ENCODE measurements at places on chromosomes 5 and 9.

- DNase-seq = no peak
These were observed 29.6 kb upstream of the ZNF782 start for GRCh38 chr9:96883922-96884321.

DNA sequence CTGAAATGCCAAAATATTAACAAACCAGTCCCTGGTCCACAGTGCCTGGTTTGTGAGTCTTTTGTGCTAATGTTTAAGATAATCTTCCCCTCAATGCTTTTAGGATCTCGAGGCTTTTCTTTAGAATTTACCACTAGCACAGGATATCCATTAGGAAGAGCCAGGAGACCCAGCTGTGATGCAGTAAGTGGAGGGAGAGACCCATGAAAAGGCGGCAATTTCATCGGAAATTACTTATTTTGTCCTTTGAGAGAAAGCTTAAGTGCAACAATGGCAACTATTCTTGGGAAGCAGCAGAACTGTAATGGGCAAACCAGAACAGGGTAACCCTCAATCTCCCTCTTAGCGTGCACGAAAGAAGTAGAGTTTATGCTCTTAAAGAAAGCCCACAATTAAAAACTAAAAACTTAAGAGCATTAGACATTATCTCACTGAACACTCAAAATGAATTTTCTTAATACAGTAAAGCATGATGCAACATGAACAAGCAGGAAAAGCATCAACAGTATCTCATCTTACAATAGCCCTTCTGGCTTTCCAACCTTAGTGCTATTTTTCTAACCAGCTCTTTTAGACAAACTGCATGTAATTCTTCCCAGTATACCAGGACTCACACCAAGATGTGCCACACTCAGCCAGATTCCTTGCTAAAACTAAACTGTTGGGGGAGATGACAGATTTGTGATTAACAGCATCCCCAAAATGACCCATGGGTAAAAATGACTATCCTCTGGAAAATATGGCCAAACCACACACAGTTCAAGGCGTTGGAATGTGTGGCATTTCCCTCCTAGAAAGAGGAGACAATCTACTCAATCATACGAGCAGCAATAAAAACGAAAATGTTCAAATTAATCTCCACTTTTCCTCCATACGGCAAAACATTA, 36.4 kb downstream of the PWWP2A start:
- DNase-seq = peak; percentile 95

GRCh38 chr9:5945112-5945511, 54.4 kb downstream of the MLANA start:
- no peak for DNase-seq

DNA sequence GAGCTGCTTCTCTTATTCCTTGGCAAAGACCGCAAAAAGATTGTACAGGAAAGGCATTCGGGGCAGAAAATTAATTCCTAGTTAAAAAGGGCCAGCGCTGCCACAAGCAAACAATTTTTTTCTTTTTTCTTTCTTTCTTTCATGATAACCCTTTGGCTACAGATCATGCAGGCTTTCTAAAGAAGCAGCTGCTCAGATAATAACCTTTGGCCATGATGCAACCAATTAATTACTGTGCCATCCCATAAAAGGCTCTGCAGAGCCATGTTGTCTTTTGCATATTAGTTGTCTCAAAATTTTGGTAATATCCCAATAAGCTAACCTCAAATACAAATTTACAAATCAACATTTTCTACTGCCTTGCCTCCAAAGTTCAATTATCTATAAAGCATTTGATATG, 758.4 kb upstream of the SEMA6A start:
- no peak for DNase-seq

- no peak for DNase-seq
These were observed 99.3 kb downstream of the KLF4 start for GRCh38 chr9:107390279-107390678.

GRCh38 chr5:139666551-139666950, 18.4 kb downstream of the CXXC5 start:
- no peak for DNase-seq

GRCh38 chr9:74479711-74480110, 17.4 kb upstream of the RORB start:
- DNase-seq = no peak

GRCh38 chr5:15496886-15497285, 3.1 kb upstream of the FBXL7 start:
- no peak for DNase-seq

- DNase-seq = no peak
These were observed 20.0 kb downstream of the NTNG2 start for GRCh38 chr9:132181796-132182313.

- DNase-seq = no peak
These were observed 128.5 kb downstream of the NUDT12 start for GRCh38 chr5:103434057-103434456.

DNA sequence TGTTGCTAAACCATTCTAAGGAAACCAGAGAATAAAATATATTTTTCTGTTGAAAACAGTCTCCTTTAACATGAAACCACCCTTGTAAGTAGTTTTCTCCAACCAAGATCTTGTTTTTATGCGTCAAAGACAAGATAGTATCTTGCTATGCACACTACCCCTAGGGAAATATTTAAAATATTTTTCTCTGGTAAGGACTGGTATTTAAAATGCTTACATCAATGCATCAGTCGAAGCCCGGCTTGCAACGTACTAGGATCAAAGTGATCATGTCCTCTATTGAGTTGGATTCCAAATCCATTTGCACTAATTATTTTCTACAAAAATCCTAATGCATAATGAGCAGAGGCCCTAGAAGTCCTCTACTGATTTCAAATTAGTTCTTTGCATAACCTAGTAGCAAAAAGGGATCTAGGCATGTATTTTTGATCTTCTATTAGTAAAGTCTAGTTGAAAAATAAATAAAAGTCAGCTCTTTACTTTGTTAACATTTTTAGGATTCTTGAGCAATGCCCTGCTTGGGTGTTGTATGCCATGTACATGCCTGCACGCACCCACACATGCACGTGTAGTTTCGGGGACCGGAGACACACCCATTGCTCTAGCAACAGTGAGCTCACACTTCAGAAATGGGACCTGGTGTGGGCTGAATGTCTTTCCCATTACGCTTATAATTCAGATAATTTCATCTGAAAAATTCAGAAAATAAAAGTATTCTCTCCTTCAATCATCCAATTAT, 165.0 kb upstream of the GPR151 start:
- peak; percentile 16 for DNase-seq

DNA sequence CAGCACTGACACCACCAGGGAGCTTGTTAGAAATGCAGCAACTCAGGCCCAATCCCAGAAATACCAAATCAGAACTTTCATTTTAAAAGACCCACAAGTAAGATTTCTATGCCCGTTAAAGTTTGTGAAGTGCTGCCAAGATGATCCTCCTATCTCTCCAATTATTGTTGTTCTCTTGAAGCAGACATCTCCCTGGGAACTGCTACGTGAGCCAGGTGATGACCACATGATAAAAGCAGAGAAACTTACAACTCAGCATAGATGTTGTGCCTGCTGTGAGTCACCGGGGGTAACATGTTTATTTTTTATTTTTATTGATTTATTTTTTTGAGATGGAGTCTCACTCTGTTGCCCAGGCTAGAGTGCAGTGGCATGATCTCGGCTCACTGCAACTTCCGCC, 34.4 kb downstream of the GCNT4 start:
- DNase-seq = no peak

DNA sequence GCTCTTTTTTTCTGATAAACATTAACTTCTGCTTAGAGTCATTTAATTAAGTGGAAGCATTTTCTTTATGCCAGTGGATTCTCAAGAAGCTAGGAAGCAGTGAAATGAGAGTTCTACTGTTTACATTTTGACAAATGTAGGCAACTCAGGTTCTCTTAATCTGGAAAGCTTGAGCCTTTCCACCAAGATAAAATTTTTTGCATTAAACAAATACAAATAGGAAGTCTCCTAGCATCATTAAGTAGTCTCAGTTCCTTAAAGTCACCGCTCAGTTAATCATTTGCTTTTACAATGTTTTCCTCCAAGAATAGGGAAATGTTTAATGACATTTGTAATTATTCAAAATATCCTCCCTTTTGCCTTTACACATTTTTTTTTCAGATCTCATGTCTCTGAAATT, 290.4 kb upstream of the PDE4D start:
- no peak for DNase-seq

DNA sequence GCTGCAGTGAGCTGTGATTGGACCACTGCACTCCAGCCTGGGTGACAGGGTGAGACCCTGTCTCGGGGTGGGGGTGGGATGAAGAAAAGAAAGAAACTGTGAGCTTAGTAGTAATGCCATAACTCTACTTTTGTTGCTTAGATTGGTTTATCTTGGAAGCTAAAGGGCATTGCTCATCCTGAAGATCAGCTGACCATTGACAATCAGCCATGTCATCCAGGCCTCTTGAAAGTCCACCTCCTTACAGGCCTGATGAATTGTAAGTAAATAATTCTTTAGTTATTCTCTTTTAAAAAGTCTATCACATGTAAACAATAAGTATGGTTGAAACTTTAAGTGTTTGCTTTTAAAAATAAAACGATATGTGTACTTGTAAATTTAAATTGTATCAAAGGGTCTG, 11.4 kb downstream of the OCLN start:
- DNase-seq = no peak

DNA sequence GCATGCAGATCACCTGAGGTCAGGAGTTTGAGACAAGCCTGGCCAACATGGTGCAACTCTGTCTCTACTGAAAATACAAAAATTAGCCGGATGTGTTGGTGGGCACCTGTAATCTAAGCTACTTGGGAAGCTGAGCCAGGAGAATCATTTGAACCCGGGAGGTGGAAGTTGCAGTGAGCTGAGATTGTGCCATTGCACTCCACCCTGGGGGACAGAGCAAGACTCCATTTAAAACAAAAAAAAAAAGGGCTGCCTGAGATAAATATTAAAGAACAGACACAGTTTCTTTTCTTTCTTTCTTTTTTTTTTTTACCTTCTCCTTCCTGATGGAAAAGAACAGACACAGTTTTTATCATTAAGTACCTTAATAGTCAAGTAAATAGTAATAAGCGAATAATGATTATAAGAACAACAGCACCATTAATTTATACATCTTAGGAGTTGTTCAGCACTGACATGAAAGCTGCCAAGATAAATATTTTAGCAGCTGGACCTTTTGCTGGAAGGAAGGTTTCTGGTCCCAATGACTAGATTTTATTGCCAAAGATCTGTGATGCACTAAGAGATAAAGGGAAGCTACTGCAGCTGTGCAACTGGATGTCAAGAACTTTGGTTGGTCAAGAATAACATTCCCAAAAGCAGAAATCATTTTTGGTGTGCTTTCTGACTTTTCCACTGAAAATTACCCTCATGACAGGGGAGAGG, 7.0 kb downstream of the CENPP start:
- DNase-seq = peak; percentile 69

GRCh38 chr5:59759600-59760351, 133.8 kb downstream of the PDE4D start:
- no peak for DNase-seq

DNA sequence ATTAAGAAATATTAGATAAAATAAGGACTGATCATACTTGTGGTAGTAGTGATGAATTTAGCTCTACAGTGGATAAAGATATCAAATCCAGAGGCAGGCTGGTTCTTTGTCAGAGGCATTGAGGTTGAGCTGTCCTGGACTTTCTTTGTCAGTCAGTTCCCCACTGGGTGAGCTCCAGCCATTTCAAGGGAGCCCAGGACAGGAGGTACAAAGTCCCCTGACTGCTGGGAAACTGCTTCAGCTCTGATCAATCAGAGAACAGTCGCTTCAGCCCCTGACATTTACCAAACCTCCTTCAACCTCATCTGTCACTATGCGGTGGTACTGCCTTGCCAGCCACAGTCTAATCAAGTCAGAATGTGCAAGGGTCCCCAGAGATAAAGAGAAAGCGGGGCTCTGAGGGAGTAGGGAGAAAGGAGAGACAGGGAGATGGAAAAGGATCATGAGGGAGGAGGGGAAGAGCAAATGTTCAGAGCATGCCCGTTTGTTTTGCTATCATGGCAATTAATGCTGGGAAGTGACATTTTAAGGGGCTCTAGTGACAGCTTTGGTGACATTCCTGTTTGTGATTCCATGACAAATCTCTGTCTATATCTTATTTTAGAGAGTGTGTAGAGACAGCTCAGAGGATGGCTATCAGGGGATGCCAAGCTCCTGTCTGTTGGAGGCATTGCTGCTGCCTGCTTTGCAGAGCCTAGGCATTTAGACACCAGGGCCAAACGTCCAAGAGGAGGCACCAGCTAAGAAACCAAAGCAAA, 223.2 kb downstream of the ASTN2 start:
- DNase-seq = no peak

DNA sequence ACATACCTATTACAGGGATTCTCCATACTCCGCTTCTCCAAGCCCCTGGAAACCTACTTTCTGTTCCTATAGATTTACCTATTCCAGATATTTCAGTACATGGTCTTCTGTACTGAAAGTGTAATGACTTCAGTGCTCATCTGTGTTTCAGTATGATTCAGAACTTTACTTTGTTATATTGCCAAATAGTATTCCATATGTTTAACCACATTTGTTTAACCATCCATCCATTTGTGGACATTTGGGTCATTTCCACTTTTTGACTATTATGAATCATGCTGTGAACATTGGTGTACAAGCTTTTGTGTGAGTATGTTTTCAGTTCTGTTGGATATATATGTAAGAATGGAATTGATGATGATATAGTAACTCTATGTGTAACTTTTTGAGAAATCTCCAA, 188.9 kb downstream of the PDZD2 start:
- no peak for DNase-seq

DNA sequence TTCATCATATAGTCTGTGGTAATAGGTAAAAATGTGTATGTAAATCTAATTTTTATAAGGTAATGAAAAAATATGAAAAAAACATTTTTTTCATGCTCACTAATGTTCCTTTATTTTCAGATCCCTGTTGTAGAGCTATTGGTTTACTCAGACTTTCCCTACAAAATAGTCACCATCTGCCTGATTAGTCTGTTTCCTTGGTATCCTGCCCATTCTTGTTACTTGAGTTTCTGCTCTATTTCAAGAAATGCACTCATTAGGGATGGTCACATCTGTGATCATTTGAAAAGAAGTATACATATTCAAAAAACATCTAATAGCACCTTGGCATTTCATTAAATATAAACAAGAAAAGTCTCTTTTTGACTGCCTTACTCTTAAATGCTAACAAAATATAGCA, 21.6 kb upstream of the RASA1 start:
- no peak for DNase-seq

GRCh38 chr5:59079622-59080620, 497.0 kb downstream of the RAB3C start:
- DNase-seq = peak; percentile 95

- no peak for DNase-seq
These were observed 165.9 kb upstream of the TLX3 start for GRCh38 chr5:171143171-171143570.

GRCh38 chr9:18826248-18826647, 206.8 kb downstream of the SAXO1 start:
- no peak for DNase-seq

GRCh38 chr9:111599092-111599954, at the start of gene PTGR1:
PTGR1 (minus strand) TSS chr9:111599647; CDS start chr9:111597422, 2,225 bp downstream.
- DNase-seq = peak; percentile 90

DNA sequence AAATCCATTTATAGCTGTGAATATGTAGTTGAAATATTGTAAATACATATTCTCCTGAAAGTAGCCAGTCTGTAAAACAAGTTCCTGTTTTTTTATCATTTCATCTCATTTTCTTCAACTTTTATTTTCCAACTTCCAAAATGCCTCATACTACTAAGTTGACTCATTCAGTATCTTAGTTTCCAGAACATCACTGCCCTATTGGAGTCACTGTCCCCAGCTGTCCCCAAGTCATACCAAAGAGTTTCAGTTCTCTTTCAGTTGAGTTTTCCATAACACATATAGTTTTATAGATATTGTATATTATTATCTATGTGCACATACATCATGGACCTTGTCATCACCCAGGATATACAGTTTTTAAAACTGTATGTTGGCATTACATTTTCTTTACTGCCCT, 261.7 kb downstream of the CDH12 start:
- no peak for DNase-seq

GRCh38 chr9:36136894-36137391, 410 bp downstream of the GLIPR2 start:
- DNase-seq = peak; percentile 27
